ENCODE measurements at places on chromosomes 16 and 17.
A peak's percentile ranks its signal among the peaks of the same experiment; 100 is the strongest.

DNA sequence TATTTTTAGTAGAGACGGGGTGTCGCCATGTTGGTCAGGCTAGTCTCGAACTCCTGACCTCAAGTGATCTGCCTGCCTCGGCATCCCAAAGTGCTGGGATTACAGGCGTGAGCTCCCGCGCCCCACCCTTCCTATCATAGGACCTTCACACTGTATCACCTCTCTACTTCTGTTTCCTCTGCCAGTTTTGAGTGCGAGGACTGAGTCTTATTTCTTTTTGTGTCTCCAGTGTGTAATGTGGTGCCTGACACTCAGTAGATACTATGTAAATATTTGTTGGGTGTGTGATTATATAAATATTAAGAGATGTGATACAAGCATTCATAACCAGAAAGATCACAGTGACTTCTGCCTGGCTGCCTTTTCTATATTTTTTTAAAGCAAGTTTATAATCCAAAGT is 10.5 kb downstream of the PRKCA start:
- no peak overlapping the region for H3K27ac ChIP-seq
- peaks cover 2% of the 10 kb centered on the region for H3K36me3 ChIP-seq
- no peak overlapping the region for H3K4me3 ChIP-seq

GRCh38 chr16:85568519-85568918 is 44.6 kb upstream of the GSE1 start:
- H3K4me1 ChIP-seq: peaks cover 73% of the 10 kb centered on the region
- peak overlapping the region; percentile 83 for H3K27ac ChIP-seq
- no peak overlapping the region for H3K4me3 ChIP-seq
- DNase-seq: no peak

DNA sequence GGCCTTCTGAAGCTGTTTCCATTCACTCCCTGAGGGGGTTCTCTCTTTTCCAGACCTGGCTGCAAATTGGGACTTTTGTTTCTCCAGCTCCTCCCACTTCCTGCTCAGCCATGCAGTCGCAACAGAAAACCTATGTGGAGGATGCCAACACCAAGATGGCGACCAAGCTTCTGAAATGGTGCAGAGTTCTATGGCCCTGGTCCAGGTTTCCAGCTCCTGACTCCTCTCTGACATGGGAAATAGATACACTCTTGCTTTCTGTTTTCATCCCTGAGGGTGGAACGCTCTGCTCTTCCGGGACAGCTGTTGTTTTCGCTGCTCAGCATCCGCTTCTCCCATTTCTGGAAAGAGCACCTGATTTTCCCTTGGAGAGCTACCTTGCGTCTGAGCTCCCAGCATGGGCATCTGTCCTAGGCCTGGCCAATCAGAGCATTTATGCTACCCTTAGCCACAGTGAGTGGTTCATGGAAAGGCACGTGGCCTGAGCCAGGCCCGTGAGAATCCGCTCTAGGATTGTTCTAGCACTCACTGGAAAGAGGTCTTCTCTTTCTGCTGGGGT is 8.1 kb downstream of the GPRC5B start:
- no peak overlapping the region for H3K4me3 ChIP-seq
- H3K4me1 ChIP-seq: peaks cover 9% of the 10 kb centered on the region
- H3K27ac ChIP-seq: no peak overlapping the region
- DNase-seq: no peak
- H3K27me3 ChIP-seq: peaks cover 42% of the 10 kb centered on the region

DNA sequence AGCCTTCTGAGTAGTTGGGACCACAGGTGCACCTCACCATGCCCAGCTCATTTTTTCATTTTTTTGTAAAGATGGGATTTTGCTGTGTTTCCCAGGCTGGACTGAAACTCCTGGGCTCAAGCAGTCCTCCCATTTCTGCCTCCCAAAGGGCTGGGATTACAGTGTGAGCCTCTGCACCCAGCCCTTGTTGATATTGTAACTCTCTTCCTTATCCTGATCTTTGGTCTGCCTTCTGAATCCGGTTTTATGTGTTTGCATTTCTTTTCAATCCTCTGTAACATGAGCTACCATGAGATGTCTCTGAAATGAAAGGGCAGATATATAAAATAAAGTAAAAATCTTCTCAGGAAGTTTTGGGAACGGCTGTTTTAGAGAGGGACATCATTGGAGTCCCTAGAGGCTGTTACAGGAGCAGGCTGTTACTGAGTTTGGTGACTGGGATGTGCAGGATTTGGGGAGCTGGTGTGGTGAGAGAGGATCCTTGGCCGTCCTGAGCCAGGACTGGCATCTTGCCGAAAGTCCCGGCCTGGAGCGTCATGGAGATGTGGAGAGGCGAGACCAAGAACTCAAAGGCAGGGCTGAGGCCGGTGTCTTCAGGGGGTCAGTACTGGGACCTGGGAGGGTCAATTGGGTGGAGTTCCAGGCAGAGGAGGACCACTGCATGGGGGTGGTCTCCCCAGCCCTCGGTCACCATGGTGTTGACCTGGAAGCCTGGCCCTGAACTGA is 39.4 kb downstream of the ATP2C2 start:
- no peaks in the 10 kb centered on the region for H3K4me1 ChIP-seq
- H3K36me3 ChIP-seq: no peaks in the 10 kb centered on the region
- H3K4me3 ChIP-seq: no peak overlapping the region
- H3K27ac ChIP-seq: no peak overlapping the region

DNA sequence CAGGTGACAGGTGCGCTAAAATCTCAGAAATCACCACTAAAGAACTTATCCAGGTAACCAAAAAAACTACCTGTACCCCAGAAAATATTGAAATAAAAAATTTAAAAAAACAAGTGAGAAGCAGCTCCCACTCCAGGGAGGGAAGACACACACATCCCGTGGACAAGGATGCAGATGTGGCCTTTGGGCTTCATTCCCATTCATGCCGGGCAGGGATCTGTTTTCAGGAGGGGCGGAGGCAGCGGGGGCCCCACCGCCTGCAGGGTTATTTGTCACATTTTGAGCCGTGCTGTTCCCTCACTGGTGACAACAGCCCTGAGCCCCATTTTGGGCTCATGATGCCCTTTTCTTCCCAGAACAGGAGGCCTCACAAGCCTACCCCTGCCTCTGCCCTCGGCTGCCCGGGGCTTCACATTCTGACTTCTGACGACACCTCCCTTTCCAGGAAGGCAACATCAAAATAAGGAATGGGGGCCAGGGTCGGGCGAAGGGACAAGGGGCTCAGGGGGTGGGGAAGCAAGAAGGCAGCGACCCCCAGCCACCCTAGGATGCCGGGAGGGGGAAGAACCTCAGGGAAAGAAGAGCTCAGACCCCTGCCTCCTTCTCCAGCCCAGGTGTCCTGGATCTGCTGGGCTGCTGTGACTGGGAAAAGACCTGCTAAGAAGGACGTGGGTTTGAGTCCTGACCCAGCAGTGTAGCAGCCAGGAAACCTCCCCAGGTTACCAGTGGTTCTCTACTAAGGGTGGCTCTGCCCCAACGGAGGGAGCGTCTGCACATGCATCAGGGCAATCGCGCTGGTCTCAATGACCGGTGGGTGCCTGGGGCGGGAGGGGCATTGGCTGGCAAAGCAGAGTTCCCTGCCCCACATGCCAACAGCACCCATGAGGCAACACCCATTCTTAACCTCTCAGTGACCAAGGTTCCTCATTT is 2.3 kb upstream of the CD79B start:
- DNase-seq: no peak
- peaks cover 28% of the 10 kb centered on the region for H3K36me3 ChIP-seq
- H3K27me3 ChIP-seq: no peaks in the 10 kb centered on the region
- peak overlapping the region; percentile 99 for H3K4me3 ChIP-seq
- H3K4me1 ChIP-seq: peaks cover 83% of the 10 kb centered on the region
- H3K27ac ChIP-seq: peak overlapping the region; percentile 93

DNA sequence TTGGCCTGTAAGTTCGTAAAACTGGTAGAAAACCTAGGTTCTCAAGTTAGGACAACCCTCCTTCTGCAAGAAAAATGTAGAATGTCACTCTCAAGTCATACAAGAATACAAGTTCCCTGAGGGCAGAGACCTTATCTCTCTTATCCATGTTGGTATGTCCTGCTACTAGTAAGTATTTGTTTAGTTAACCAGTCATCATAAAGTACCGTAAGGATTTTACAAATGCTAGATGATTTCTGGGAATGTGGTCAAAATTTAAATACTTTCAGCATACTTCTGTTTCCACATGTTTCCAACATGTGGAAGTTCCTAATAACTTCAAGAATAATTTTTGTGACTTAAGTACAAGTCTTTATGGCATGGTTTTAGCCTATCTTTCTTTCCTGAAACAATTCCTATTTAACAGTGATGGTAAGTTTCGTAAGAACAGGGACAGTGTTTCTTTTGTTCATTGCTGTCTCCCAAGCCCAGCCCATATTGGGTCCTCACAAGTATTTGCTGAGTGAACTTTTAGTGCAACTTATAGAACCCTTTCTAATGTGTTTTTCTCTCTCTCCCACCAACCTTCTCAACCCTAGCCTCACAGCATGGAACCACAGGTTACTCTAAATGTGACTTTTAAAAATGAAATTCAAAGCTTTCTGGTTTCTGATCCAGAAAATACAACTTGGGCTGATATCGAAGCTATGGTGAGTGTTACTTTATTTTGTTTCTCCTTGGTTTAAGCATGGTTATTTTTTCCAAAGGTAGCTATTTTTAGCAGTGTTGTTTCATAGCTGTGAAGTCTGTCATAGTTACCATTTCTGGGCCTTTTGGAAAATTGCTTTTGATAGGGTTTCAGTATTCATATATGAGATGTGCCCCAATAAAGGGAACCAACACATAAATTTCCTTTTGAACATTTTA is 4.5 kb downstream of the NBR1 start:
- no peak for DNase-seq
- peak overlapping the region; percentile 14 for H3K27ac ChIP-seq
- H3K4me1 ChIP-seq: peaks cover 21% of the 10 kb centered on the region
- H3K27me3 ChIP-seq: no peaks in the 10 kb centered on the region
- peaks cover 22% of the 10 kb centered on the region for H3K36me3 ChIP-seq
- H3K4me3 ChIP-seq: no peak overlapping the region

DNA sequence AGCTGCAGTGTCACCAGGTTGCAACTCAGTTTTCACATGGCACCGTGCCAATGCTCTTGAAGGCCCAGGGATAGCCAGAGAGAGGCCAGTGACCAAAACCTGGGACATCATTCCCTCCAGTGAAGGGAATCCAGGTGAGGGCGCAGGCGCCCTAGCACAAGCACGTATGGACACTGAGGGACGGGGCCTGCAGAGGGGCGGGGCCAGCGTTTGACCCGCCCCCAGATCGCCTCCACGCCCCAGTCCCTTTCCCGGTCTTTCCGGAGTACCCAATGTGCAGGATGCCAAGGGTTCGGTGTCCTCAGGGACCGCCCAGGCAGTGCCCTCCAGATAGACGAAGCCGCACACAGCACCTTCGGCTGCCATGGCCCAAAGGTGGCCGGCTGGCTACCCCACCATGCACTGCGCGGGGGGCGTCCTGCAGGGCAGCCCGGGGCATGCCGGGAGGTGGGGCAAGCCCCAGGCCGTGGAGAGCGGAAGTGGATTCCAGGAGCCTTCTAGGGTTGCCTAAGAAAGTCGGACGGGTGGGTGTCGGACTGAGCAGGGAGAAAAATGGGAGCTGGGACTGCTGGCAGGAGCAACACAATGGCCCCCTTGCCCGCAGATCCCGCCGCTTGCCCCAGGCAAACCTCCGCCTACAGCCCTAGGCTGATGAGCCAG is 4.6 kb downstream of the SLC12A4 start:
- H3K27me3 ChIP-seq: no peaks in the 10 kb centered on the region
- H3K36me3 ChIP-seq: peaks cover 33% of the 10 kb centered on the region
- DNase-seq: no peak
- no peak overlapping the region for H3K4me3 ChIP-seq

DNA sequence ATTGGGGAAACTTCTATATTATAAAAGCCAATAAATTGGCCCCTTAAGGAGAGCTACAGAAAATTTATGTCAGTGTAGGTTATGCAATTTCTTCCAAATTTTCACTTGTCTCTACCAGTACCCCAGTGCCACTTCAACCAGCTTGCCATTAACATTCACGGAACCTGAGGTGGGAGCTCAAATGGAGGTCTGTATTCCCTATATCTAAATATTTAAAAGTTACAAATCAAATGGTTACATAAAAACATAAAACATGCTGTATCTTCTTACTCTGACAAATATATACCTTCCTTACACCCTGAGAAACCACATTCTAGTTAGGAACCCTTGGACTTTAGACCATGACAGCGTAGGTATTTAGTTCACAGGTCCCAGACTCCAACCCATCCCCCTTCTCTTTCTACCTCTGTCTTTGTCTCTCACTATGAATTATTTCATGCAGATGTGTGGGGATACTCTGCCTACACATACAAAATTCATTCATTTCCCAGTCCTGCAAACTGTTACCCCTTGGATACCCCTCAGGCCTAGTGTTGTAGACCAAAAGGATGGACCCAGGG is 127.8 kb upstream of the PMFBP1 start:
- no peak overlapping the region for H3K27ac ChIP-seq
- no peak for DNase-seq
- peaks cover 7% of the 10 kb centered on the region for H3K36me3 ChIP-seq
- H3K4me1 ChIP-seq: no peaks in the 10 kb centered on the region
- H3K4me3 ChIP-seq: no peak overlapping the region
- no peaks in the 10 kb centered on the region for H3K27me3 ChIP-seq

- peaks cover 32% of the 10 kb centered on the region for H3K36me3 ChIP-seq
- no peaks in the 10 kb centered on the region for H3K27me3 ChIP-seq
- no peak for DNase-seq
- H3K4me3 ChIP-seq: no peak overlapping the region
- H3K27ac ChIP-seq: no peak overlapping the region
Measured at GRCh38 chr16:21169249-21169981, 10.9 kb downstream of the LDAF1 start.

- DNase-seq: no peak
- H3K4me3 ChIP-seq: no peak overlapping the region
- no peaks in the 10 kb centered on the region for H3K27me3 ChIP-seq
- H3K36me3 ChIP-seq: peaks cover 16% of the 10 kb centered on the region
- no peaks in the 10 kb centered on the region for H3K4me1 ChIP-seq
Measured at GRCh38 chr17:82838386-82839063, 1.3 kb downstream of the ZNF750 start.

DNA sequence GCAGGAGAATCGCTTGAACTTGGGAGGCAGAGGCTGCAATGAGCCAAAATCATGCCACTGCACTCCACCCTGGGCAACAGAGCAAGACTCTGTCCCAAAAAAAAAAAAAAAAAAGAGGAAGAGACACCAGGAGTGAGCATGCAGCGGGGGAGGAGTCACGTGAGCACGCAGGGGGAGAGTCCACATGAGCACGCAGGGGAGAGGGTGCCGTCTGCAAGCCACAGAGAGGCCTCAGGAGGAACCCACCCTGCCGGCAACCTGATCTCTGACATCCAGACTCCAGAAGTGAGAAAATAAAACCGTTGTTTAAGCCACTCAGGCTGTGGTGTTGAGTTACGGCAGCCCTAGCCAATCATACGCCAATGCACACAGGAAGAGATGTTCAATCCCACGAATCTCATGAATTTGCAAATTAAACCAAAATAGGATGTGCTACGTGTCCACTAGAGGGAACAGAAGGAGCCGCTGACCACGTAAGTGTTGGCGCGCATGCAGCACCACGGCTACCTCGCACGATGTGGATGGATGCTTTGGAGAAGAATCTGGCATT is 42.2 kb downstream of the CCDC57 start:
- no peak overlapping the region for H3K4me3 ChIP-seq
- no peak for DNase-seq

DNA sequence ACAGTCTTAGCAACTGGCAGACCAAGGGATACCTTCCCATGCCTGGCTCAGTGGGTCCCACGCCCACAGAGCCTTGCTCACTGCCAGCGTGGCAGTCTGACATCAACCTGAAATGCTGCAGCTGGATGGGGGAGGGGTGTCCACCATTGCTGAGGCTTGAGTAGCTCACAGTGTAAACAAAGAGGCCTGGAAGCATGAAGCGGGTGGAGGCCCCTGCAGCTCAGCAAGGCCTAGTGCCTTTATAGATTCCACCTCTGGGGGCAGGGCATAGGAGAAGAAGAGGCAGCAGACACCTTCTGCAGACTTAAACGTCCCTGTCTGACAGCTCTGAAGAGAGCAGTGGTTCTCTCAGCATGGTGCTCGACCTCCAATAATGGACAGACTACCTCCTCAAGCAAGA is 263.2 kb downstream of the KIF2B start:
- no peak overlapping the region for H3K4me3 ChIP-seq
- H3K4me1 ChIP-seq: no peaks in the 10 kb centered on the region
- no peak for DNase-seq
- H3K27me3 ChIP-seq: no peaks in the 10 kb centered on the region
